Effector memory CD4-positive, alpha-beta T cell (primary cell): ENCODE measurements at places on chromosomes 3 and 15.

- DNase-seq, result no peak
Observed at GRCh38 chr3:17394541-17395155, 347.8 kb downstream of the TBC1D5 start.

GRCh38 chr15:45113380-45113990, 487 bp downstream of the DUOX2 start:
- no peak for DNase-seq

GRCh38 chr3:36196058-36196457, 184.2 kb upstream of the STAC start:
- no peak for DNase-seq

- no peak for DNase-seq
Observed at GRCh38 chr15:66614456-66614855, 48.7 kb upstream of the LCTL start.

DNA sequence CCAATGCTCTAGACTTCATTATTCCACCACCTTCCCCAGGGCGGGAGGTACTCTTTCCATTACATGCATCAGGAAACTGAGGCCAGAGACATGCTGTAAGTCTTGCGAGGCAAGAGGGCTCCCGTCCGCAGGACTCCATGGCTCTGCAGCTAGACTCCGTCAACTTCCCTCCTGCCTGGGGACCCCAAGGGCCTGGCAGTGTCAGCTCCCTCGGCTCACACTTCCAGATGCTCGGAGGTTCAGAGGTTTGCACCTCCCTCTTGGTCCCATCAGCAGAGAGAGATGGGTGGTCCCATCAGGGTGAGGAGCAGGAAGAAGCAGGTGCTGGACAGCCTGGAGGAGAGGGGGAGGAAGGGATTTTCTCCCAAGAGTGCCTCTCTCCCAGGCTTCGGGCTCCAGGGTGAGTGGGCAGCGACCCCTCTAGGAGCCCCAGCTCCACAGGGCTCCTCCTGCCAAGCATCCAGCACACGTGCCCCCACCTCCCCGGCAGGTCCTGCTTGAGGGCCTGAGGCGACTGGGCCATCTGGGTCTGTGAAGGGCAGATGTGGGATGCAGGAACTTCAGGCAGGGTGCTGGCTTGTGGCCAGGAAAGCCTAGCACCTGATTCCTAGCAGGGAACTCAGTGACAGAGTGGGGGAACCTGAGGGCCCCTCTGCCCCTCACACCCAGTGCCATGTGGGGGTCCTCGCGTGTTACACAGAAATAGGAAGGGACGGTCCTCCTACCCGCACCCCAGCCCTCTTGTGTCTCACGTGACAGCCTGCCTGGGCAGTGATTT, 9.3 kb downstream of the PAK6 start:
- DNase-seq, result no peak

DNA sequence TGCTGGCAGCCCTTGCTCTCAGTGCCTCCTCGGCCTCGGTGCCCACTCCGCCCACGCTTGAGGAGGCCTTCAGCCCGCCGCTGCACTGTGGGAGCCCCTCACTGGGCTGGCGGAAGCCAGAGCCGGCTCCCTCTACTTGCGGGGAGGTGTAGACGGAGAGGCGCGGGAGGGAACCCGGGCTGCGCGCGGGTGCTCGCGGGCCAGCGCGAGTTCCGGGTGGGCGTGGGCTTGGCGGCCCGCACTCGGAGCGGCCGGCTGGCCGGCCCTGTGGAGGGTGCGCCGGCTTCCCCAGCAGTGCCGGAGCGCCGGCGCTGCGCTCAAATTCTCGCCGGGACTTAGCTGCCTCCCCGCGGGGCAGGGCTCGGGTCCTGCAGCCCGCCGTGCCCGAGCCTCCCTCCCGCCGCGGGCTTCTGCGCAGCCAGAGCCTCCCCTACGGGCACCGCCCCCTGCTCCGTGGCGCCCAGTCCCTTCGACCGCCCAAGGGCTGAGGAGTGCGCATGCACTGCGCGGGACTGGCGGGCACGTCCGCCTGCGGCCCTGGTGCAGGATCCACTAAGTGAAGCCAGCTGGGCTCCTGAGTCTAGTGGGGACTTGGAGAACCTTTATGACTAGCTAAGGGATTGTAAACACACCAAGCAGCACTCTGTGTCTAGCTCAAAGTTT, 231.5 kb downstream of the EFHB start:
- no peak for DNase-seq

GRCh38 chr3:73805435-73805834, 180.7 kb upstream of the PDZRN3 start:
- DNase-seq, result no peak

GRCh38 chr3:32102289-32102688, 4.1 kb upstream of the GPD1L start:
- no peak for DNase-seq

- no peak for DNase-seq
Observed at GRCh38 chr3:30712991-30713390, 106.6 kb downstream of the TGFBR2 start.

DNA sequence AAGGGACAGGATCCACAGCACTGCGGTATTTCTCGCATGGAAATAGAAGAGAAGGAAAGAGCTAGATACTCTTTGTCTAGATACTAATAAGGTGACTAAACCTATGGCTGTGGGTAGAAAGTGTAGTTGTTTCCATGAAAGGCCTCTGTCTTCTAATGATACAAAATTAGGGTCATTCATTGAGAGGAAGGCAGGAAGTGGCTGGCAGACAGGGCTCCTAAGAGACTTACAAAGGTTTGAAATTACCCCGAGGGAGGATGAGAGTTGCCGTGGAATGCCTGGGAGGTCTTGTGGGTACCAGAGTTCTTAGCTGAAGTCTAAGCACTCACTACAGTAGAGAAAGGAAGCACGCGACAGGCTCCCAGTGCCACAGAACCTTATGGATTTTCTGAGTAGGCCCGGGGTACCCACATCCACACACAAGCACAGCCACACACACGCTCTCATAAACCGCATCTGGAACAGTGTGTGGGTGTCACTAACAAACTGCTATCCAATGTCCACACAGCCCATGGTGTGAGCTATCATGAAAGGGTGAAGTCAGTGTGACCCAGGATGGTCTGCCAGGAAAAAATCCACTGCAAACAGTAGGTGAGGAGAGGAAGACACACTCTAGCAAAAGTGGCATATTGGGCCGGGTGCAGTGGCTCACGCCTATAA, 221.4 kb downstream of the FAM43A start:
- DNase-seq, result no peak

- no peak for DNase-seq
Observed at GRCh38 chr15:65914386-65914785, 45.1 kb downstream of the RAB11A start.

DNA sequence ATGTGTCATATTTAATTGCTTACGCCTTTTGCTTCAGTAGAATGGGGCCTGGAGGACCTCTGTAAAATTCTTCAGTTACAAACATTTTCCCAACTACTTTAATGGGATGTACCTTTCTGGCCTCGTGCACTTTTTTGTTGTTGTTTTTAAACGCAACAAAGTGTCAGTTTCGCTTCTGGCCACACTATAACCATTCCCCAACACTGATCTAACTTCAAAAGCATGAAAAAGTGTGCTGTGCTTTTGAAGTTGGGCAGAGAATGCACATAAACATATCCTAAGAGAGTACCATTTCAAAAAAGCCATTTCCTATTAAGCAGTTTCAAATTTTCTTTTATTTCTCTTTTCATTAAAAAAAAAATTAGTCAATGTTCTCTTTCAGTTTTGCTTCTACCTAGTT, 435.8 kb downstream of the CNTN6 start:
- DNase-seq, result no peak

DNA sequence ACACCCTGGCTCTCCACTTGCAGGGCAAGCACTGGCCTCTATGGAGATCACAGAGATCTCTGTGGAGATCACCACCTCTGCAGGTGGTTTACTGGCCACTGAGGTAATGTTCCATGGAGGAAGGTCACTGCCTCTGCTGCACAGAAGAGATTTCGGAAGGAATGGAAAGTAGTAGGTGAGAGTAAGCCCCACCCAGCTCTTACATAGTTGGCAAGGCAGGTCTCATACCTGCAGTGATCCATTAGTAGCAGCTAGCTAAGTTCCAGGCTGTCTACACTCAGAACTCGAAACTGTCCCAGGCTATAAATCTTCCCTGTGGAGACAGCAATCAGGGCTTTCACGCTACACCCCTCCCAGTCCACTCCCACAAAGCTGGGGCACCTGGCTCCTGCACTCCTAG, 194.3 kb upstream of the MANF start:
- DNase-seq, result no peak

GRCh38 chr3:132843851-132844553, 121.8 kb upstream of the NPHP3 start:
- DNase-seq, result no peak

DNA sequence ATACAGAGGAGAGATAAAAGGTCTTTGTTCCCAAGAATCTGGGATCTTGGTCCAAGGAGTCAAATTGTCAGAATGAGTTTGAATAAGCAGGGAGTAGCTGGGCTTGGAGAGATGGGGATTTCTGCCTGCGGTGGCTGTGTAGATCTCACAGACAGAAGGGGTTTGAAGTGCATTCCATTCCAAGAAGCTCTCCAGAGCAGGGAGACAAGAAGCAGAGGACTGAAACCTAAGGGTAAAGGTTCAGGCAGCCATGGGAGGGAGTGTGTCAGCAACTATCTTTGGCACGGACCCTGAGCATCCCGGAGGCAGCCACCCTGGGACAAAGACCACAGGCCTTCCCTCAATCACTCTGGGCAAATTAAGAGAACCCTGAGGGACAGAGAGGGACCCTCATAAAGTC, 422.3 kb upstream of the WNT5A start:
- DNase-seq, result no peak

DNA sequence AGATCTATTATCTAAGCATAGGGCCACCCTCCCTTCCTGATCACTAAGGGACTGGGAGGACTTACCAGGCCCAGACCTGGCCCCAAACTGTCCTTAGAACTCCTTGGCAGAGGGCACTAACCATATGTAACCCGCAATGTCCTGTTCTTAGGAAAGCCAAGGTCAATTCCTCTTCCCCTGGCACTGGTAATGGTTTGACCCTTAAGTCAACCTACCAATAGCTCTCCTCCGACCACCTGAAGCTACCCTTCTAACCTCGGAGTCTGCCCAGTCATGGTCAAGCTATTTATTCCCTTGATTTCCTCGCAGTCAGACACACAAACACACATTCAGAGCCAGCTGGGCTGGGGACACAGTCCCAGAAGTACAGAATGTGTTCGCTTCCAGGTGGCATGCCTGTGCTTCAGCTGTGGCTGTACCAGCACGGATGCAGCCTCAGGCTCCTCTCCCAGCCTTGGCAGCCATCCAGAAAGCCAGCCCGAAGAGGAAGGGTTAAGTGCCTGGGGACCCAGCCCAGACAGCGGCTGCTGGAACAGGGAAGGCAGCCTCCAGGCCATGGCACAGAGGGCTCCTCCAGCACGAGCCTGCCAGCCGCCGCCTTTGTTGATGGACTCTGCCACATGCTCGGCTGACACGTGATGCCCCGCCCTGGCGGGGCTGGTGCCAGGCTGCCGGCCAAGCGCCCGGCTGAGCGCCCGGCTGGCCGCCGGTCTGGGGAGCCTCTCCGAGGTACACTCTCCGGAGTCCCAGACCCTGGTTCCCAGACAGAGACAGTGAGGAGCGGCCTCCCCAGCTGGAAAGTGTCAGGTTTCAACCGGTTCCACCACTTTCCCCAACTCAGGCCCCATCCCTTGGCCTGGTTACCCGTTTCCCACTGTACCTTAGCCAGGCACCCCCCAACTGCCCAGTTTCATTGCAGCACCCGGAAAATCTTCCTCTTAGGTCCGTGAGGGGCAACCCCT, 5.5 kb downstream of the BMF start:
- DNase-seq, result no peak

GRCh38 chr3:85560088-85560785, 601.4 kb downstream of the CADM2 start:
- no peak for DNase-seq

DNA sequence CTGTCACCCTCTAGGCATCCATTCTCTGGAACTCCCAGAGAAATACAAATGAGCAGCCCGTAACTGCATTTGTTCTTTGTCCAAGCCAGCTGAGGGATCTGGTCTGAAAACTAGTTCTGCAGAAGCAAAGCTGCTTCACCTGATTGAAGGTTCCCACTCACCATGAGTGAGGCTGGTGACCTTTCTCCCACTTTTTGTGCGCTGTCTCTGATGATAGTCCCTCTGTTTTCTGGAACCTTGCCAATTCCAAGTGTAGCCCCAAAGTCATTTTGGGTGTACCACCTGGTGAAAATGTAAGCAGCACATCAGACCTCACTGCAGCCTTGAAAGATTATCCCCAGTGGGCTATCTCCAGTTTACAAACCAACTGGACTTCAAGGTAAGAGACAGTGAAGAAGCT, 39.4 kb upstream of the BFSP2 start:
- DNase-seq, result no peak

DNA sequence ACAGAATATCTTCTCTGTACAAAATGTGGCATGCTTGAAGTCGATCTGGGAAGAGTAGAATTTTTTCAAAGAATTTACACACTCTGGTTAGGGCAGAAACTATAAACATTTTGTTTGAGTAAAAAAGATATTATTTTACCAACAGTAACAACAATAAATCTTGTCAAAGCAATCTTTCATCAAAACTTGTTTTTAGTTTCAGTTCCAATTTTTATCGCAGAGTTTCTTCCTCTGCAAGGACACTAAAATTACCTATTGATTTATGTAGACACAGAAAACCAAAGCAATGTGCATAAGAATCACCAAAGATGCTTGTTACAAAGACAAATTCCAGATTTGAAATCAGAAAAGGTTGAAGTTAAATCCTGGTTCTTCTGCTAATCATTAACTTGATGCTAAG, 61.9 kb downstream of the CGGBP1 start:
- DNase-seq, result no peak

GRCh38 chr15:29570948-29571791, 251.1 kb downstream of the TJP1 start:
- no peak for DNase-seq

- DNase-seq, result no peak
Observed at GRCh38 chr3:101989578-101990200, 140.4 kb downstream of the NFKBIZ start.

DNA sequence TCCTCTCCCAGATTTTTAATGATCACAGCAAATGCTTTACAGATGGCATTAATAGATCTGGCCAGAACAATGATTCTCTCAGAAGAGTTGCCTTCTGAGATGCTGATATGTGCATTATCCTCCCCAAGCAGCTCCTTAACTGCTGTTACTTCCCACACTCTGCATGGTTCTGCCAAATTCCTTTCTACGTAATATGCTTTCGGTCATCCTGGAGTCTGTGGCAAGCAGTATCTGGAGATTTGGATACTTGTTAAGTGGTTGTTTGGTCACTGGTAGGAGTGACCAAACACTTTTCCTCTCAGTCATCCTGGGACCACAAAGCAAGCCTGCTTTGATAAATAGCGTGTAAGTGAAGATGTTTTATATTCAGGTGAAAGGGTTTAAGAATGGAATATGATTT, 71.1 kb upstream of the CCNL1 start:
- DNase-seq, result no peak

DNA sequence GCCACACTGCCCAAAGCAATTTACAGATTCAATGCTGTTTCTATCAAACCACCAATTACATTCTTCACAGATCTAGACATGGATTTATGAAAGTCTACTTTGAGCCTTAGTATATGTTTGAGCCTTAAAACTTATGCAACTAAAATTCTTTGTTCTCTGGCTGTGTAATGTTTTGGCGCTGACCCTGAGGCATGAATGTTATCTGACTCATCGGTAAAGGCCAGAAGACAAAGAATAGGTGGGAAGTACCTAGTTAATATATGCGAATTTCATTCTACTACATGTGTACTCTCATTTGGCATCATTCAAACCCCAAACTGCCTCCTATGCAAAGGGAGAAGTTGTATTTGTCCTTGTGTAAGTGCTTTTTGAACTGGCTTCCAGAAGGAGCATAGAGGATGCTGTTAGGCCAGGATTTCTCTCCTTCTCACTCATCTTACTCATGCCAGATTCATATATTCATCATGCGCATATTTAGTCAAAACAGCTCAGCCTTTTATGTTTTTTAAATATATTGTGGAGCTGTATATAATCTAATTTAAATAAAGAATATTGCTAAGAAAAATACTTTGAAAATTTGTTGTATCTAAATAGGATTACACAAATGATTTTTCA, 204.2 kb downstream of the NFKBIZ start:
- DNase-seq, result no peak
